Kidney glomerular epithelial cell (primary cell): ENCODE measurements at places on chromosomes 13 and 19.

- peak; percentile 28 for DNase-seq
These were observed 46.8 kb downstream of the FAM124A start for GRCh38 chr13:51269039-51269438.

DNA sequence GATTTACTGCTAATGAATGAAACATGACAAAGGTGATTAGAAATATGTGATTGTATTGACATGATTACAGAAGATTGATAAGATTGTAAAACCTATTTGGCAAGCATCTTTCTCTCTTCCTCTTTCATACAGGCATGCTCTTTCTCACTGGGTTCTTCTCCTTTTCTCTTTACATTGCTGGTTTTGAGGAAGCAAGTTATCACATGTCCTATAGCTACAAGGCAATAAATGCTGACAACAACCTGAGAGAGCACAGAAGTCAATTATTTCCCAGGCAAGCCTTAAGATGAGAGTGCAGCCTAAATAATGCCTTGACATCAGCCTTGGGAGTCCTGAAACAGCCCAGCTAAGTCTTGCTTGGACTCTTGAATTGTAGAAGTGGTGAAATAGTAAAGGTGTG is 875.0 kb downstream of the SLITRK1 start:
- no peak for DNase-seq

- DNase-seq: no peak
These were observed 472.8 kb downstream of the DACH1 start for GRCh38 chr13:71394176-71394575.

DNA sequence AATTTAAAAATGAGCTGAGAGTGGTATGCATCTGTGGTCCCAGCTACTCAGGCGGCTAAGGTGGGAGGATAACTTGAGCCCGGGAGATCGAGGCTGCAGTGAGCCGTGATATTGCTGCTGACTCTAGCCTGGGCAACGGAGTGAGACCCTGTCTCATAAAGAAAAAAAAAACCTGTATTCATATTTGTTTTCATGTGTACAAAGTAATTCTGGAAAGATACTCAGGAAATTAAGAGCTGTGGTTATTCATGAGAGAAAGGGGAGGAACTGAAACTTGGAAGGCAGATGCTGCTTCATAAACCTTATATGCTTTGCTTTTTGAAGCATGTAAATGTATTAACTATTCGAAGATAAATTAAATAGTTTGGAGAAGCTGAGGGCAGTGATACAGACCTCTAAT is 8.8 kb upstream of the RLN3 start:
- no peak for DNase-seq

DNA sequence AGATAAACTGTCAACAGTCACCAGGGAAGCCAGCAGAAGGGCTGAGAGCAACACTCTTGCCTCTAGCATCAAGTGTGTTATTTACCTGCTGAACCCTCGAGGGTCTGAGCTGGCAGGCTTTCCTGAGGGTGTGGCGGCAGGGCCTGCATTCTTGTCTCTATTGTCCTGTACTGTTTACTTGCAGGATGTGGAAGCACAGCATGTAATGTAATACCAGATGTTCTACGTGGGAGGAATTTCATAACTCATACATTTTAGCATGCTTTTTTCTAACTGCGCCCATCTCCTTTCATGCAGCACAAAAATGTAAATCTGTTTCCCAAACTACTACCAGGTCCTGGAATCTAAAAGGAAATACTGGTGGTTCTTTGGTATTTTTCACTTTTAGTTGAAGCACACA is 153.1 kb downstream of the RGCC start:
- no peak for DNase-seq

GRCh38 chr19:8831832-8832131 is 322 bp downstream of the ZNF558 start:
- no peak for DNase-seq

GRCh38 chr19:28466107-28467045 is 746.6 kb downstream of the UQCRFS1 start:
- DNase-seq: peak; percentile 73

DNA sequence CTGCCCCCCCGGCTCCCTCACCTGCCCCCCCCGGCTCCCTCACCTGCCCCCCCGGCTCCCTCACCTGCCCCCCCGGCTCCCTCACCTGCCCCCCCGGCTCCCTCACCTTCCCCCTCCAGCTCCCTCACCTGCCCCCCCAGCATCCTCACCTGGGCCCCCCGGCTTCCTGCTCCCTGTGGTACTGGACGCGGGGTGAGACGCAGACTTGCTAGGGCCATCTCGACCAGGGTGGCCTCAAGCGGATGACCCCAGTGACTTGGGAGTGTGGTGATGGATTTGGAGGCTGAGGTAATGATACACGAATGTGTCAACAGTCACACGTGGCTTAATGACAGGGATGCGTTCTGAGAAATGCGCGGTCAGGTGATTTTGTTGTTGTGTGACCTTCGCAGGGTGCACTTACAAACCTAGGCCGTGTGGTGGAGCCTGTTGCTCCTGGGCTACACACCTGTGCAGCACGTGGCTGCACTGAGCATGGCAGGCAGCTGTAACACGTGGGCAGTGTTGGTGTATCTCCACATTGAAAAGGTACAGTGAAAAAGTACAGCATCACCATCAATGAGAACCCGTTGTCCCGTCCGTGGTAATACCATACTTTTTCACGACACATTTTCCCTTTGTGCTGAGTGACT is 197.8 kb downstream of the TEX29 start:
- DNase-seq: no peak

GRCh38 chr19:48868114-48868886 is at the start of gene PLEKHA4:
TSS of gene PLEKHA4 (minus strand) at chr19:48868617. CDS start at chr19:48867620, 997 bp downstream.
- DNase-seq: peak; percentile 65

GRCh38 chr19:12287958-12288500 is 6.7 kb downstream of the ZNF44 start:
- DNase-seq: no peak

GRCh38 chr19:55640043-55640576 is 692 bp upstream of the ZNF580 start:
- no peak for DNase-seq

- no peak for DNase-seq
These were observed 7.1 kb downstream of the SPRED3 start for GRCh38 chr19:38395381-38396114.

DNA sequence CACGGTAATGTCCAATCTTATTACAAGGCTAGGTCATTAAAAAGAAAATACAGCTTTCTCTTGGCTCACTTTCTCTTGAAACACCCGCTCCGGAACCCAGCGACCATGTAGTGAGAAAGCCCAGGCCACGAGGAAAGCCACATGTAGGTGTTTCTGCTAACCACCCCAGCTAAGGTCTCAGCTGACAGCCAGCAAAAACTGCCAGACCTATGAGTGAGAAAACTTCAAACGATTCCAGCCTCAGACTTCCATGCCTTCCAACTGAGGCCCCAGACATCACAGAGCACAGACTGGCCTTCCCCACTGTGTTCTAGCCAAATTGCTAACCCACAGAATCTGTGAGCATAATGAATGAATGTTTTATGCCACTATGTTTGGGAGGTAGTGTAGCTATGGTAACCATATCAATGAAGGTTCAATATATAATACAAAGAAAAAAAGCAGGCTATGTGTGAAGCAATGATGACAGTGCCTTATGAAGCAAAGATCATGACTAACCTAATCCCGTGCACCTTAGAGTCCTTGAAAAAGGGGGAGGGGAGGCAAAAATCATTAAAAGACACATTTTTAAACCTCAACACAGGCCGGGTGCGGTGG is 11.9 kb upstream of the TPTE2 start:
- DNase-seq: no peak

GRCh38 chr19:23799321-23799720 is 40.6 kb upstream of the ZNF681 start:
- DNase-seq: no peak

DNA sequence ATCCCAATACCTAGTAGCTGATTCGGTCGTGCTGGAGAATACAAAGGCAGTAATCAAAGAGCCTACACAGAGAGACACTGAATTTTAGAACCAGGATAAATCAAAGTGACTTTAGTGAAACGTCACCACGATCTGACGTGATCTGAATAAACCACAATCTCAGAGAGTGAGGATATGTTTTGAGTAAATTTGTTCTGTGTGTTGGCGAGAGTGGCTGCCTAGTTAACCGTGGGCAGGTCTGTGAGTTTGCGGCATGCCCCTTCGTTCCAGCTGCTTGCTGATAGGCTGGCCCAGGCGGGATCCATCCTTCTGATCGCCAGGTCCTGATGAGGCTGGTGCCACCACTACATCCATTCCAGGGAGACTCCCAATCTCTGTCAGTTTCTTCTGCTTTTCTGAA is 40.4 kb downstream of the LRCH1 start:
- no peak for DNase-seq

DNA sequence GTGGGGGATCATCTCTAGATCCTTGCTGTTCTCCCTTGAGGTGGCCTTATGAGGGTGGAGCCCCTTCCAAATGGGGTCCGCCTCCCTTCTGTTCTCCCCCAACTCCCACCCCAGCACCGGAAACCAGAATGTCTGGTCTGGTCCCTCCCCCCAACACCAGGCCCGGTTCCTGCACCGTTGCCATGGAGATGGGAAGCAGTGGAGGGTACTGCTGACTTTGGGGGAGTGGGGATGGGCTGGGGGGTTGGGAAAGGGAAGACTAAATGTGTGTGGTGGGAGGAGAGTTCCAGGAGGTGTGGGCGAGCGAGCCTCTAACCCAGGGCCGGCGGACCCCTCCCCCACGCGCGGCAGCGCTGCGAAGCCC is 1.7 kb downstream of the SHANK1 start:
- DNase-seq: no peak

DNA sequence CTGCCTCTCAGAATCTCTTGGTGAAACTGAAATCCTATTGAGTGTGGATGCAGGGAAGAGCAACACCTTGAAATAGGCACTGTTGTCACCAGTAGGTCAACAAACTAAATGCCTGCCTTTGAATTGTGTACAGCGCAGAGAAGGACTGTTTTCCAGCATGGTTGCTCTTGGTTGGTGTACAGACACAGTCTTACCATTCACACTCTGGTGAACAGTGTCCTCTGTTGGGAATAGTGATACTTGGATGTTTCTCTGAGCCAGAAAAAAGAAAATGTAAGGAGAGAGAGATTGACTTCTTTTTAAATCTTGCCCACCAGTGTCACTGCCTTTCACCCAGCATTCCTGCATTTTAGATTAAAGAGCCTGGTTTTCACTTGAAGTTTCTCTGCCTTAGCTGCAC is 179.7 kb downstream of the STK24 start:
- DNase-seq: no peak

DNA sequence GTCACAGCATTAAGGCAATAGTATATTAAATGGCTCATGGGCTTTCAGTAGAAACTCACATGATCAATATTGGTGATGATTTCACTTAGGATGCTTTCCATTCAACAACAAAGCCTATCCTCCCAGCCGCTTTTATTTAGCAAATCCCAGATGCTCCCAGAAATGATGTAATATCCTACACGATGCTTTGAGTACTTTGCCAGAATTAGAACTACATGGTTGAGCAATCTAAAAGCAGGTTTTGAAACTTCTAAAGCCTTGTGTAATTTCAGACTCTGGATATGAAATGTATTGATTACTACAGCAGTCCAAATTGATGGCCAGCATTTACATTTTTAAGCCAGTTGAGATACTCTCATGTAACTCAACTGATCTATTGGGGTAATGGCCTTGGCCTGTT is 13.6 kb downstream of the DLEU7 start:
- no peak for DNase-seq

GRCh38 chr19:37961198-37961597 is 54.2 kb downstream of the SIPA1L3 start:
- no peak for DNase-seq

DNA sequence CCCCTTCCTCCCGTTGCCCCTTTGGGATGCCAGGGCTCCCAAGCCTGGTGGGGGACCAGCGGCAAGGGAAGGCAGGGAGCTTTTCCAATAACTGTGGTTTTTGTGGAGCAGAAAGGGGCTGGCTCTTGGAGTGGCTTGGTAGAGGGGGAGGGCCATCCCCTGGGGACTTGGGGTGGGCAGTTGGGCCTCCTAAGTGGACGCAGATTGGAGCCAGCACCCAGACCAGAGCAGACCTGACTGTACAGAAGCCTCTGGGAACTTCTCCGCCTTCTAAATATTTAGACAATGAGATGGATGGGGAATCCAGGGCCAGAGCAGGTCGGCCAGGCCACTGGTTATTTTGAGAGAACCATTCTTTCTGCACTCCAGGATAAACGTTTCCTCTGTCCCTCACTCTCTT is 4.2 kb downstream of the PTGIR start:
- DNase-seq: no peak
